ENCODE measurements at places on chromosomes 13 and 19.

- DNase-seq = peak; percentile 65
These were observed 7.1 kb upstream of the NFIC start for GRCh38 chr19:3359015-3359918.

DNA sequence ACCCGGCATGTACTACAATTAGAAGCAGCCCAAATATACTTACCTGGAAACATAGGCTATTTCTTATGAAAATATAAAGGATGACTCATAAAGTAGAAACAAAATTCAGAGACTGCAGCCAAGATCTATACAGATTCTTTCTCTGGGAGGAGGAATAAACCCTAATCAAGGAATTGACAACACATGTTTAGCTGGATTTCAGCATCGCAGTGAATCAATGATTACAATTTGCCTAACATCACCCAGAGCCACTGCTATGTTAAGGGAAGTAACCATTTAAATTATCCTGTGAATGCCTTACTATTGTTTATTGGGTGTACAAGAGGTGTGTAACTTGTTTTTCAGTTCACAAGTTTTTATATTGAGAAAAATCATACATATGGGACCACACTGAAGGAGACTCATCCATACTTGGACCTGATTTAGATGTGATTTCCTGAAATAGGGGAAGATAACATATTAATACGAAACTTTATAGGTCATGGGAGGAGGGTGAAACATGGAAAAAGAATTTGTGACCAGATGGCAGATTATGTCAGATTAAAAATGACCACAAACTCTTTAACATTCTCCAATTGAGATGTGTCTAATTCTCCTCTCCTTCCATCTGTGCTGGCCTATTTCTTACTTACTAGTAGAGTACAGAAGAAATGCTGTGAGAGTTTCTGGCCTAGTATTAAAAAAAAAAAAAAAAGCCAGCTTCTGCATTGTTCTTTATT is 1168.4 kb downstream of the SLITRK1 start:
- DNase-seq = no peak

GRCh38 chr13:77584106-77584505 is 48.6 kb downstream of the SCEL start:
- DNase-seq = no peak

DNA sequence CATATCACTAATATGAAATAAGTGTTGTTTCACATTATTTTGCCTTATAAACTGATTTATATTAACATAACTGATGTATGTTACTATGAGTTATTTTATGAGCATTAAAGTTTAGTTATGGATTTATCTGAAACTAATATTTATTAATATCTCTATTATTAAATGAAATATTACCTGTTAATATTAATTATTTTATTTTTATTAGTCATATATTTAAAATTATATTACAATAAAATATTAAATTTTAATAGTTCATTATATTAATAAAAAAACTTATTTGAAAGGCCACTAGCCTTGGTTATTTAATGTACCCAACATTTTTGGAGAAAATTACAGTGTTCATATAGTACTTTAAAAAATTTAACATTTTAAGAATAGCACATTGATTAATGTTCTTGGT is 1643.4 kb upstream of the MIR17HG start:
- no peak for DNase-seq

DNA sequence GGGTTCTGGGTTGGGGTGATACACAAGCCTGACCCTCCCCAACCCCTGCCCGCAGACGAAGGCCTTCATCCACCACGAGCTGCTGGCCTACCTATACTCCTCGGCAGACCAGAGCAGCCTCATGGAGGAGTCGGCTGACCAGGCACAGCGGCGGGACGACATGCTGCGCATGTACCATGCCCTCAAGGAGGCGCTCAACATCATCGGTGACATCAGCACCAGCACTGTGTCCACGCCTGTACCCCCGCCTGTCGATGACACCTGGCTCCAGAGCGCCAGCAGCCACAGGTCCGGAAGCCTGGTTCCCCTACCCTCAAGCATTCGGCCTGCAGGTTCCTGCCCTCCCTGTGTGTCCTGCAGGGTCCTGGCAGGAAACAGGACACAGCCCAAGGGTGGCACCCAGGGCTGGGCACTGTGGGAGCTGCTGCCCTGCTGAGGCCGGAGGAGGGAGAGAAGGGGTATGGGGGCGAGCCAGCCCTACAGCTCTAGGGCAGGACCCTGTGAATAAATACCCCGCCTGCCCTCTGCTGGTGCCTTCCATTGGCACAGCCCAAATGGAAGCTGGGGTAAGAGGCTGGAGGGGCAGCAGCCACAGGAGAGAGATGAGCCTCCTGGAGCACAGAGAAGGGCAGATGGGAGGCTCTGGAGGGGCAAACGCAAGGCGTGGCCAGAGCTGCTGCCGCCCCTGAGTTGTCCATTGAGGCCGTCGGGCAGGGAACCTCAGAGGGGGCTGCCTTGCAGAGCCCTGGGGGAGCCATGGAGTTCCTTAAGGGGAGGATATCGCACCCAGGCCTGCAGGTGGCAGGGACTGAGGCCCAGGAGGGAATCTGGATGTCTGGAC is 6.8 kb downstream of the TMED1 start:
- DNase-seq = no peak

GRCh38 chr13:100544866-100545683 is 43.5 kb downstream of the GGACT start:
- no peak for DNase-seq

DNA sequence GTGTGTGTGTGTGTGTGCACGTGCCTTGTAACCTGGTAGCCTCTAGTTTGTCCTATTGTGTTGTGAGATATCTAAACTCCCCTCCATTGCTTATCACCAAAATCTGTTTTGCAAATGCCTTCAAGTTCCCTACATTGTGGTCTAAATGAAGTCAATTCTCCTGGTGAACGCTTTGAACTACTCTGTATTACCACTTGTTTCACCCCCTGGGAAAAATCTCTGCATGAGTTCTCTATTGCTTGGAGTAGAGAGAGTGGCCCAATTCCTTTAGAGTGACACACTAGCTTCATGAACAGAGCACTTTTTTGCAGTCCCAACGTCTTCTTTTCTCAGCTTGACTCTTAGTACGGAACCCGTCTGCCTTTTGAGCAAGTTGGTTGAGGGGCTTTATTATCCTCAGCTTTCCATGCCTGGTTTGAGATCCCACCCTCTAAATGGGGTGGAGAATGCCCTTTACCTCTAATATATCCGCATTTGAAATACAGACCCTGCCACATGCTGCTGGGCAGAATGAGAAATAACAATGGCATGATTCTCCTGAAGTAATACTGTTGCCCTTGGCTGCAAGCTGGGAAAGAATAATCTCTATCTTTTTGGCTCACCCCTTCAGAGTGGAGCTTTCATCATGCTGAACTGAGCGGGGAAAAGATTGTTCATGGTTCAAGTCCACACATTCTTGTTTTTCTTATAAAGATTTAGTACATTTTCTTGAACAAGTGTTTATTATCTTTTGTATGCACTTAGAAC is 2545.3 kb downstream of the PCDH9 start:
- DNase-seq = no peak

DNA sequence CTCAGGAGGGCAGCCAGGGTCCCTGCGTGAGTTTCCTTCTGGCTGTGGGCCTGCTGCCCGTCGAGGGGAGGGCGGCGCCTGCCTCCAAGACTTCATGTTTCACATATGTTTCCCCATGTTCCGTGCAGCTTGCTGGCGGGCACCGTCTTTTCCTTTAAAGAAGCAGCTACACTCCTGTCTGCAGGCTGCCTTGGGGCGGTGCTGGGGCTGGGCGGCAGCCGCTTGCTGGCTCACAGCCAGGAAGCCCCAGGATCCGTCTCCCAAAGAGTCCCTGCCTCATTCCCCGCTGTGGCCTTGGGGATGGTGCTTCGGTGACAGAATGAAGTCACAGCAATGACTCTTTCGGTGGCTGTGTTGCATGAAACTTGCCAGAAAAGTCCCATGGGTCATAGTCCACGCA is 24.9 kb downstream of the PIAS4 start:
- no peak for DNase-seq

DNA sequence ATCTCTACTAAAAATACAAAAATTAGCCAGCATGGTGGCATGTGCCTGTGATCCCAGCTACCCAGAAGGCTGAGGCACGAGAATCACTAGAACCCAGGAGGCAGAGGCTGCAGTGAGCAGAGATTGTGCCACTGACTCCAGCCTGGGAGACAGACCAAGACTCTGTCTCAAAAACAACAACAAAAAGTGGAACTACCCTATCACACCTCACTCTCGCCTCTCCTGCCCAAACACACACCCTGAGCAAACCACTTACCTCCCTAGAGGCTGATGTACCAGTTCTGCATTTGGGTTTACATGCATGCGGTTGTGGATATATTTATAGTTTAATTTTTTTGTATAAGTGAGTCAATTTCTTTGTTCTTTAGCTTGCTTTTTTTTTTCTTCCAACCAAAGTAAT is 7.7 kb upstream of the PTOV1 start:
- DNase-seq = no peak
